ENCODE measurements at places on chromosomes 3 and 15.

- DNase-seq = no peak
Observed at GRCh38 chr3:58637509-58637908, 29.1 kb downstream of the FAM3D start.

- DNase-seq = peak; percentile 64
Observed at GRCh38 chr3:143121241-143122088, 1.9 kb downstream of the CHST2 start.

DNA sequence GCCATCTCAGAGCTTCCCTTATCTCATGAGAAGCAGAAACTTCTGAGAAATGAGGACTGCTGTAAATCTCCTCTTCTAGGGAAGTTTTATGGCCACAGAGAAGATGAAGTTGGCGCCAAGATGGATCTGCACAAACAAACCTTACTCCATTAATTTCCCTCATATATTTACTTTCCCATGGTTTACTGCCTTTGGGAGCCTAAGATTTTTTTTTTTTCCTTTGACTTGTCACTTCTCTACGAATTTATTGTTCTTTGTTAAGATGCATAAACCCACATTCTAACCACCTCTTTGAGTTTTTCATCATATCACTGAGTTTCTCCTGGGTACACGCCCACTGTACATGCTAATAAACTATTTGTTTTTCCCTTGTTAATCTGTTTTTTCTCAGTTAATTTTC lies 21.5 kb upstream of the NPTN start:
- no peak for DNase-seq

DNA sequence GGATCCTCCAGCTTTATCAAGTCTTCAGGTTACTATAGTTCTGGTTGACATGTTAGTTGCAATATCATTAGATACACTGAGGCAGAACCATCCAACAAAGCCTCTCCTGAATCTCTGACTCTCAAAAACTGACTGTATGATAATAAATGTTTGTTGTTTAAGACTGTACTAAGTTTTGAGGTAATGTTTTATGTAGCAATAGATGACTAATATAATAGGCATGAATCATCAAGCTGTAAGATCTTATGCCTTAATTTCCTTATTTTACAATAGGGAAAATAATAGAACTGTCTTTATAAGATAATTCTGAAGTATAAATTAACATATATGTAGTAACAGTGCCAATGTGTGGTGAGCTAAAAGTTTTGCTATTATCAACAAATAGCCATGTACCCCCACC lies 88.9 kb upstream of the TBC1D5 start:
- DNase-seq = no peak

DNA sequence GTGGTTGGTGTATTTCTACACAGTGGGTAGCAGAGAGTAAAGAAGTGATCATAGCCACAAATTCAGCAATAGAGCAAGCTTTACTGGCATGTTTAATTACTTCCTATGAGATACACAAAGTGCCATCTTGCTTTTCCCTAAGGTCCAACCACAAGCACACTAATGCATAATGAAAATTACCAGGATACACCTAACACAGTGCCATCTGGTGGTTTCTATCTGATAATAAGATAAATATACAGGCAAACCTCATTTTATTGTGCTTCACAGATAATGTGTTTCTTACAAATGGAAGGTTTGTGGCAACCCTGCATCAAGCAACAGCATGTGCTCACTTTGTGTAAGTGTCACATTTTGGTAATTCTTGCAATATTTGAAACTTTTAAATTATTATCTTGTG lies 223.0 kb downstream of the NSUN3 start:
- no peak for DNase-seq

DNA sequence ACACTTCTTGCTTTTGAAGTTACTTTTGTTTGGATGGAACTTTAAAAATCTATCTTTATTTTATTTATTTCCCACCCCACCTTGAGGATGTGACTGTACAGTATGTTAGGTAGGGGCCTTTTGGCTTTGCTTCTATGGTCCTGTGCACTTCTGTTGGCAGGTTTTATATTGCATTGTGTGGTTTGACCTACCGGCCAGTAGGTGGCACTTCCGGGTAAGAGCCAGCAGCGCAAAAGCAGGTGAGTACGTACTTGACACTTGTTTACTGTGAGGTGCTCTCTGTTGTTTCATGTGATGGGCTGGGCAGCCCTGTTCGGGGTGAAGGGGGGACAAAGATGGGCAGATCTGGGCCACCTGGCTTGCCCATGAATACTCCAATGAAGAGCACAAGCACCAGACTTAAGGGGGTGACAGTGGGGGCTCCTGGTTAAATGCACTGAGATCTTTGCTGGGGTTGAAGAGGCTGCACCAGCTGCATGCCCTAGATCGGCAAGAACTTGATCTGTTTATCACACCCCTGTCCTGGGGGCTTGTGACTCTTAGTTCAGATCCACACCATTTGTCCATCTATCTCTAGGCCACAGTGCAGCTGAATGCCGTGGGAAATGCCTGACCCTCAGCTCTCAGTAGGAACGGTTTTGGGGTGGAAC lies 131.6 kb downstream of the NLGN1 start:
- no peak for DNase-seq

GRCh38 chr3:176661432-176661964 lies 535.8 kb downstream of the TBL1XR1 start:
- DNase-seq = no peak

DNA sequence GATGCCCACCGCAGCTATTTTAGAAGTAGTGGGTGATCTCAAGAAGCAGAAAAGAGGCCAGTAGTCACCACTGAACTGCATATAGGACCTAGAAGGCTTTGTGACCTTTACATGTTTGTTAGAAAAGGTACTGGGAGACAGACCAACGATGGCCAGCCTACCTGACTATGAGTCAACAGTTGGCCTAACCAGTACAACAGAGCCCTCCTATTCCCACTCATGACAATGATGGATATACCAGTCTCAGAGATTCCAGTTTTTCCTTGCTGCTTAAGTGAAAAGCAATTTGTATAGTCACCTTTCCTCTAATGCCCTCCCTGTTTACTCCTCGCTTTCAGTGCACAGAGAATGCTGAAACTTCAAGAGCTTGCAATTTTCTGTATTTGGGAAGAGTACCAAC lies 86.6 kb upstream of the PPIB start:
- no peak for DNase-seq

- no peak for DNase-seq
Observed at GRCh38 chr3:122247825-122248185, 64.3 kb downstream of the CASR start.

- DNase-seq = no peak
Observed at GRCh38 chr3:63450634-63451363, 172.7 kb downstream of the SYNPR start.

- no peak for DNase-seq
Observed at GRCh38 chr3:24510030-24510648, 15.5 kb upstream of the THRB start.

GRCh38 chr3:13647298-13648059 lies 98.6 kb downstream of the FBLN2 start:
- DNase-seq = no peak

GRCh38 chr3:127604546-127605165 lies 6.4 kb downstream of the MCM2 start:
- DNase-seq = no peak

Data from nephron progenitor cell (in vitro differentiated cells).